ENCODE measurements at places on chromosomes 12 and 14.

- no peak for DNase-seq
Measured at GRCh38 chr14:77266336-77266735, 4.7 kb downstream of the NGB start.

DNA sequence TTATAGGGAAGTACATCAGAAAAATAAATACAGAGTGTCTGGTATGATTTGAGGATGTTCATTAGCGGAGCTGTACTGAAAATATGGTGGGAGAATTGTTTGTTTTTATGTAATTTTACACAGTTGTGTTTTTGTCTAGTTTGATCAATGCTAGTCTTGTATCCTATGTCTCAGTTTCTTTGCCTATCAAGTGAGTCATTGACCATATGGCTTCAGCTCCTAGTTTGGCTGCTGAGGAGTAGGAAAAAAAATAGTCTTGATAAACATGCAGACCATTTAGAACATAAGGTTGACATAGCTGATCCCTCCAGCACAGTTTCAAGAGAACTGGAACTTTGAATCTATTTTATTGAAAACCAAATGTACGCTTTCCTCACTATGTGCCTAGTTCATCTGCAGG is 1292.1 kb upstream of the FLRT2 start:
- DNase-seq = no peak

- DNase-seq = no peak
Measured at GRCh38 chr14:24879661-24880386, 170.1 kb downstream of the STXBP6 start.

DNA sequence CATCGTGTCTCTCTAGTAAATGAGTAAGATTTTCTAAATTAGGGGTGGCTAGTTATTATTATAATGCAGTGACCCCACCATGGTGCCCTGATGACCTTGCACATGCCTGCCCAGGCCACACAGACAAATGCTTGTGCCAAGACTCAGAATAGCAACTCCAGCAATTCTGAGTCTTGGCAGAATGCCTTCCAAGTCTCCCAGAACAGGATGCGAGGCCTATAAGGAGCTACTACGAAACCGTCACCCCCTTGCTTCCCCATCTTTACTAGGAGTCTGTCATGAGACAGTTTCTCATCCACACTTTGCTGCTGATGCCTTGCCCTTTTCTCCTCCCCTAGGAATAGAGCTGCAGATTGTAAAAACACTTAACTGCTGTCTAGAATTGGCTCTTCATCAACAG is 559.9 kb downstream of the TRHDE start:
- no peak for DNase-seq

- DNase-seq = no peak
Measured at GRCh38 chr12:94458877-94459727, 565 bp downstream of the CEP83 start.

GRCh38 chr12:94795520-94795919 is 145.2 kb upstream of the TMCC3 start:
- DNase-seq = no peak

- no peak for DNase-seq
Measured at GRCh38 chr12:52081263-52081733, 1.8 kb downstream of the SMIM41 start.

GRCh38 chr14:71119832-71120231 is 212.6 kb downstream of the PCNX1 start:
- no peak for DNase-seq

GRCh38 chr14:72699852-72700257 is 194.0 kb downstream of the DPF3 start:
- no peak for DNase-seq

- DNase-seq = no peak
Measured at GRCh38 chr14:20383636-20384035, 29.7 kb downstream of the TEP1 start.

- DNase-seq = no peak
Measured at GRCh38 chr12:132247718-132248452, 81.5 kb downstream of the GALNT9 start.

GRCh38 chr12:119692997-119693396 is 25.1 kb downstream of the PRKAB1 start:
- no peak for DNase-seq

DNA sequence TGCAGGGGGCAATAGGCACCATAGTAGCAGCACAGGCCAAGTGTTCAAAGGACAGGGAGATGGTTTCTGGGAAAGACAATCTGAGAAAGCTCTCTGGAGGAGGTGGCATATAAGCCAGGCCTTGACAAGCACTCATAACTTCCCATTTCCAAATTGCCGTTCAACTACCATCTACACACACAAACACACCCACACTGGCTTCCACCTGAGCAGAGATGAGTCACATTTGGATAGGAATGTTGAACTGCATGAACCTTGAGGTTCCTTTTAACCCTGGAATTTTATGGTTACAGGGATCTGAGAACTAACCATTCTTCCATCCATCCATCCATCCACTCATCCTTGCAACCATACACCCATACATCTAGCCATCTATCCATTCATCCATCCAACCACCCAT is 86.6 kb downstream of the KSR2 start:
- DNase-seq = no peak

- no peak for DNase-seq
Measured at GRCh38 chr12:105878964-105879363, 259.8 kb downstream of the NUAK1 start.

DNA sequence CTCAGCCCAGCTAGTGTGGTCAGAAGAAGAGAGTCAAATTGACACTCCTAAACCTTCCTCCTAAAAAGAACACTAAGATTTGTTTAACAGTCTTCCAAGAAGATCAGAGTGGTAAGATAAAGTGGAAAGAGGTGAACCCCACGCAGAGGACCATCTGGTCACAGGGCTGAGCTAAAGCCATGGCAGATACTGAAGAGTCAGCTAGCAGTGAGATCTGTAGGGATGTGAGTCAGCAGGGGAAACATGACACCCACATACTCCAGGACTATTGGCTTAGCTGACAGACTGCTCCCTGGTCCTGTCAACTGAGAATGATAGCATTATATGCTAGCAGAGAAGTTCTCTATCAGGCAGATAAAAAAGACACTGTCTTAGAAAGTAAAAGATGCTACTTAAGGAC is 269.4 kb upstream of the ALG10 start:
- no peak for DNase-seq

DNA sequence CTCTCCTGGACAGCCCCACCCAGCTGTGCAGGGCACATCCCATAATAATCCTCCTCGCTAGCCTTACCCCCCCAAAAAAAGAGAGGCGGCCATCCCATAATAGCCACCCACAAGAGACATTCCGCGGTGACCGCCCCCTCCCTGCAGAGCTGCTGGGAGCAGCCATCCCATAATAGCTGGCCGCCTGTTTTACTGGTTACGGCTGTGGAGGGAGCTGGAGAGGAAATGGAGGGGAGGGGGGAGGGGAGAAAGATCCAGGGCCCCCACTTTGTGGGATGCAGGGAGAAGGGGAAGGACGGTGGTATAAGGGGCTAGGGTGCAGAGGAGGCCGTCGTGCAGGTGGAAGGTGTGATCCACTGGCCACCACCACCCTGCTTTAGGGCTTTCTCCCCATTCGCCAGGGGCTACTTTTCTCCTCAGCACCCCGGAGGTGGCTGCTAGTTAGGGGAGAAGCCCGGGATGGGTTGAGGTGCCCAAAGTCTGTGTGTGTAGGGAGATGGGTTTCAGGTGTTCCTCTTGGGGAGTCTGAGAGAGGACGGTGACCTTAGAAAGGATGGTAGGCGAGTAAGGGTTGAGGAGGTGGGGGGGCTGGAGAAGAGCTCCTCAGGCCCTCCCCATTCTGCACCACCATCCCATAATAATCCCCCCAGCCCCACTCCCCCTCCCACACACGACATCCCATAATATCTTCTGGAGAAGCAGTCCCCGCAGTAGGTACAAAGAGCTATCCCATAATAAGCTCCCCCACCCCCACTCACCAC is 6.0 kb upstream of the CHD4 start:
- DNase-seq = no peak

- no peak for DNase-seq
Measured at GRCh38 chr14:92108345-92109254, 2.2 kb upstream of the ATXN3 start.

- DNase-seq = no peak
Measured at GRCh38 chr12:47578836-47579235, 127.0 kb downstream of the RPAP3 start.

- no peak for DNase-seq
Measured at GRCh38 chr12:29782285-29782870, 1.4 kb downstream of the TMTC1 start.

GRCh38 chr14:86541972-86542371 is 1012.0 kb downstream of the FLRT2 start:
- DNase-seq = no peak

DNA sequence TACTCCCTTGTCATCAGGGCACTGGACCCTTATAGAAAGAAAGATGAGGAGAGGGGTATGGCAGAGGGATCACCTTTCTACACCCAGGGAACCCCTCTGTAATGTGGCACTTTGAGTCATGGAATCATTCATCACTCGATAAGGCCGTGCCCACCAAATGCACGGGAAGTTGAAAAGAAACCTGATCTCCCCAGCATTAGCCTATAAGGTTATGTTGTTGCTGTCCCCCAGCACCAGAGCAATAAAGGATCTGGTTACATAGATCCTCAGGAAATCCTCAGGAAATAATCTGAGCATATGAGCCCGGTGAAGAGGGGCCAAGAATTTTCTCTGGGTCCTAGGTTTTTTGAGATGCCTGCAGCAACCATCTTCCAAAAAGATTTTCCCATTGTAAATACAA is 148.8 kb upstream of the CRY1 start:
- DNase-seq = no peak

GRCh38 chr14:61121355-61121787 is 140.3 kb downstream of the SLC38A6 start:
- DNase-seq = no peak

- no peak for DNase-seq
Measured at GRCh38 chr14:86761611-86762010, 1231.4 kb downstream of the GALC start.

- no peak for DNase-seq
Measured at GRCh38 chr12:91053951-91054715, 3.7 kb downstream of the KERA start.

DNA sequence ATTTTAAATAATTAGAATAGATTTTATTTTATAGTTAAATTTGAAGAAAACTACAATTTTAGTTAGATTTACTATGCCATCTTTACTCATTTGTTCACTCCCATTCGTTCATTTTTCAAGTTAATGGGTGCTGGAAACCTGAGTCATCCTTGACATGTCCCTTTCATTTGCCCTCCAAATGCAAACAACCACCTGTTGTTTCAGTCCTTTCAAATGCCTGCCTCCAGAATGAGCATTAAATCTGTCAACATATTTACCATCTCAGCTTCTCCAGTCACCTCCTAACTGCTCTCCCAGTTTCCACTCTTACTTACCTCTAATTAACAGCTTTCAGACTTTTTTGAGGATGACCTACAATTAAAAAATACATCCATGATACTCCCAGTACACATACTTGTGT is 375.5 kb downstream of the RAD51B start:
- no peak for DNase-seq

Measured in stimulated activated CD4-positive, alpha-beta T cell treated with anti-CD3 and anti-CD28 coated beads, Interleukin-2, amount 100 ng/mL, for 4 hours (primary cell).